ENCODE measurements at places on chromosomes 12 and 14.

- H3K36me3 ChIP-seq, result 0 out of 3 replicates have a peak, but pooled peaks cover 3% of the 10 kb centered on the region
- peak within 1 kb of the TSS; percentile 77 for H3K4me3 ChIP-seq
- peak within 1 kb of the TSS; percentile 83 for H3K27ac ChIP-seq
- H3K27me3 ChIP-seq, result no peaks in the 10 kb centered on the region
- peak; percentile 93 for DNase-seq
- no peaks in the 10 kb centered on the region for H3K4me1 ChIP-seq
Observed at GRCh38 chr14:45083976-45084722, at the start of gene PRPF39. Gene PRPF39 (plus strand): TSS chr14:45084116. CDS start chr14:45095240, 11,124 bp downstream.

- no peaks in the 10 kb centered on the region for H3K27me3 ChIP-seq
- no peak overlapping the region for H3K27ac ChIP-seq
- peaks cover 34% of the 10 kb centered on the region for H3K36me3 ChIP-seq
- H3K4me3 ChIP-seq, result no peak overlapping the region
Observed at GRCh38 chr14:20998139-20998538, 954 bp upstream of the SLC39A2 start.

- no peaks in the 10 kb centered on the region for H3K27me3 ChIP-seq
- DNase-seq, result no peak
- H3K36me3 ChIP-seq, result no peaks in the 10 kb centered on the region
- H3K27ac ChIP-seq, result no peak overlapping the region
- no peak overlapping the region for H3K4me3 ChIP-seq
Observed at GRCh38 chr12:40038619-40039018, 67.3 kb downstream of the SLC2A13 start.

- H3K4me1 ChIP-seq, result no peaks in the 10 kb centered on the region
- no peaks in the 10 kb centered on the region for H3K36me3 ChIP-seq
- H3K4me3 ChIP-seq, result no peak overlapping the region
- no peak for DNase-seq
Observed at GRCh38 chr12:128513331-128513730, 246.4 kb downstream of the TMEM132C start.

DNA sequence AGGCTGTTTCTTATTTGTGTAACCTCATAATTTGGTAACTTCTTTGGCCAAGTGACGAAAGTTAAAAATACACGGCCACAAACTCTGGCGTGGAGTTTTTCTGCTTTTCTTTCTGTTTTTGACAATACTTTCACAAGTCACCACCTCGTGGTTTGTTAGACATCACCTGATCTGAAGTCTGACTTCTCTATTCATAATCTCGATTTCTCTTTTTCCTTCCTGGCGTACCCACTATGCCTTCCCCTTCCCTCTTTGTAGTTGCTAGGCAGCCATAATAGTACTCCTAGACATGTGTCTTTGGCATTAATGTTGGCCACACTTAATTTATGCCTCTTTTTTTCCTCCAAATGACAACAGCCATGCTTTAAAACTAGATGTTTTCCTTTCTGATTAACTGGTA is 97.6 kb downstream of the POLR3B start:
- peaks cover 29% of the 10 kb centered on the region for H3K36me3 ChIP-seq
- H3K27ac ChIP-seq, result no peak overlapping the region
- no peaks in the 10 kb centered on the region for H3K27me3 ChIP-seq
- DNase-seq, result no peak

- no peaks in the 10 kb centered on the region for H3K4me1 ChIP-seq
- no peak overlapping the region for H3K27ac ChIP-seq
- DNase-seq, result peak; percentile 36
- peaks cover 9% of the 10 kb centered on the region for H3K27me3 ChIP-seq
- no peak overlapping the region for H3K4me3 ChIP-seq
- H3K36me3 ChIP-seq, result no peaks in the 10 kb centered on the region
Observed at GRCh38 chr12:51820526-51821439, 27.7 kb downstream of the FIGNL2 start.
